IPS-NIHi11 (cell line): ENCODE measurements at places on chromosomes 4 and X.
A peak's percentile ranks its signal among the peaks of the same experiment; 100 is the strongest.

GRCh38 chr4:159065513-159066240 lies 37.2 kb upstream of the RAPGEF2 start:
- DNase-seq, result no peak

DNA sequence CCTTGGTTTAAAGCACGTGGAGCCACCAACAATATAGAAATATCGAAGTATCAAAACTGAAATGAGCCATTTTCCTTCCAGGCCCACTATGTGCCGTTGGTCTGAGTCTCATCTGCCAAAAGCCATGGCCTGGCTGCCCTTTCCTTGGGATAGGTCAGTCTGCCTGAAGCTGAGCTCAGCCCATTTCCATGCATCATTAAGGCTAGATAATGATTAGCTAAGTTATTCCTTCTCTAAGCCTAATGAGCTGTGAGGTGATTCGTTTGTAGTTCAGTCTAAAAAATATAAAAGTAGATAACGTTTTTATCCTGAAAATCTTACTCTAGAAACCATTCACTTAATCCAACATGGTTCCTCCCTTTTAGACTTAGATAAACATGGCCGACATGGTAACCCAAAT lies 936.2 kb upstream of the LCORL start:
- DNase-seq, result no peak

GRCh38 chrX:49199906-49200771 lies at the start of gene SYP:
TSS of gene SYP (minus strand) at chrX:49200193. CDS start at chrX:49200186, 7 bp downstream.
- DNase-seq, result peak; percentile 88

GRCh38 chr4:147730333-147730732 lies 1.6 kb upstream of the ARHGAP10 start:
- DNase-seq, result no peak

DNA sequence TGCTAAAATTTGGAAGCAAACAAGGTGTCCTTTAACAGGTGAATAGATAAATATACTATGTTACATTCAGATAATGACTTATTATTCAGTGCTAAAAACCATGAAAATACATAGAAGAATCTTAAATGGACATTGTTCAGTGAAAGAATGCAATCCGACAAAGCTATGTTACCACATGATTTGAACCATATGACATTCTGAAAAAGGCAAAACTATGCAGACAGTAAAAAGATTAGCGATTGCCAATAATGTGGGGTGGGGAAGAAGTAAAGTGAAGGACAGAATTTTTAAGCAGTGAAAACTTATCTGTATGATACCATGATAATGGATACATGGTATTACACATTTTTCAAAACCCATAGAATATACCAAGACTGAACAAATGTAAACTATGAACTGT lies 926.9 kb downstream of the FAT4 start:
- DNase-seq, result no peak

DNA sequence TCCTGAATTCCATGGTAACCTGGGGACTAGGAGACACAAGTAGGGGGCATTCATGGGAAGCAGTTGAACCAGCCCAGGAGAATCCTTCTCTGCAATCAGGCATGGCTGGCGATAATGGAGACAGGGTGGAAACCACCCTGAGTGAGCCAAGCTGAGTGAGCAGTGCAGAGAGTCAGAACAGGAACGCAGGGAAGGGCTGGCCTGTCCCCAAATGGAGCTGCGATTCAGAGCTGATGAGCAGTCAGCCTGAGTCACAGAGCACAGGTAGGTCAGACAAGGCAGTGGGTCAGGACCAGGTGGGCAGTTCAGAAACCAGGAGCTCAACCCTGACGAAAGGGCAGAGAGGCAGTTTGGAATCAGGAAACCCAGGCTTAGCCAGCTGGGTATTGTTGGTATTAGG lies 129.0 kb downstream of the BTC start:
- DNase-seq, result no peak

- DNase-seq, result no peak
Measured at GRCh38 chr4:102862747-102863146, 6.0 kb upstream of the CISD2 start.

- no peak for DNase-seq
Measured at GRCh38 chr4:152434011-152434410, 101.9 kb downstream of the FBXW7 start.

DNA sequence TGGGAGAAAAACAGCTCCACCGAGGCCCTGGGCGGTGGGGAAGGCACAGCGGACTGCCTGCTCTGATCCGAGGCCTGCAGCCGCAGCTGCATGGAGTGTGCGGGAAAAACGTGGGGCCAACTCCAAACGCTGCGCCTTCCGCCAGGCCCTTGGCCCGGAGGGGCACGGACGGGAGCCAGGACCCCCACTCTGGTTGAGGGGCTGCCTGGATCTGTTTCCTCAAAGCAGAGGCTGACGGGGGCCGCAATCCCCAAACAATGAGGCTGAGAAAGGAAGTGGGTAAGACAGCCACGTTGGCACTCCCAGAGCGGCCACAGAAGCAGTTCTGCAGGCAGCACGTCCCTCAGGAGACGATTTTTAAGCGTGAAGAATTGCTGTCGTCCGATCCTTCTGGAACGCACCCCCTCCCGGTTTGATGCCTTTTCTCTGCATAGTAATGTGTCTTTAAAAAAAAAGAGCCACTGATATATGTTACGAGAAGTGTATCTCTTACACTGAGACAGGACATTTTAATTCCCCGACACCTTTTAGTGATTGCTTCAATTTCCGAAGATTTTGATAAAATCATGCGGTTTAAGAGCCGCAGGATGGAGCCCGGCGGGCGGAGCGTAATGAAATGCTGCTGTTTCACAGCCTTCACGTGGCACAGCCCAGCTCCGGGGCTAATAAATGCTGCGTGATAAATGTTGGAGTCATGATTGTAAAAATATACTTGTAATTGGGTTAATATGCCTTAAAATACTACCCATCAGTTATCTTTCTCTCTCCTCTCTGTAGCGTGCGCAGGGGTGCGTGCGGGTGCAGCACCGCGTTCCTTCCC lies 85.7 kb downstream of the FAM53A start:
- DNase-seq, result peak; percentile 11

DNA sequence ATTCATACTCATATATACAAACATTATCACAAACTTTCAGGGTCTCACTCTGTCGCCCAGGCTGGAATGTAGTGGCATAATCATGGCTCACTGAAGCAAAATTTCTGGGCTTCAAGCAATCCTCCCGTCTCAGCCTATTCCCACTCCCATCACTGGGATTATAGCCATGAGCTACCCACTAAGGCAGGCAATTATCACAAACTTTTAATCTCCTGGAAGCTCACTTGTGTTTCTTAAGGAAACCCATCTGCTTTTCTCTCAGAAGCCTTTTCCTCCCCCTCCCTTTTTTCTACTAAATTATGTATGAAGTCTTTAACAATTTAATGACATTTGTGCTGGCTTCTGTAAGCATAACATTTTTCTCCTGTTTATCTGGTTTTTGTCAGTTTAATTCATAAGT lies 170.5 kb downstream of the AREG start:
- DNase-seq, result no peak

DNA sequence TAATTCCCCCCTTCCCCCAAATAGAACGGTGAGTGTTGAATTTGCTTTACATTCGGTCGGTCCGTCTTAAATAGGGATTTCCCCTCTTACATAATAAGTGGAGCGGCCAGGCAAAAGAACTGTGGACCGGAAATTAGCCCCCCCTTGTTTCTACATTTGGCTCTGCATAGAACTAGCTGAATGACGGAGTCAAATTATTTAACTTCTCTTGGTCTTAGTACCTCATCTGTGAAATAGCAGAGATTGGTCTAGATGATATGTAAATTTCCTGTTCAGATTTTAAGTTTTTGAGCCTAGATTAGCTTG lies 1.3 kb downstream of the SPATA18 start:
- peak; percentile 7 for DNase-seq

- no peak for DNase-seq
Measured at GRCh38 chr4:12118651-12119213, 690.0 kb upstream of the HS3ST1 start.

DNA sequence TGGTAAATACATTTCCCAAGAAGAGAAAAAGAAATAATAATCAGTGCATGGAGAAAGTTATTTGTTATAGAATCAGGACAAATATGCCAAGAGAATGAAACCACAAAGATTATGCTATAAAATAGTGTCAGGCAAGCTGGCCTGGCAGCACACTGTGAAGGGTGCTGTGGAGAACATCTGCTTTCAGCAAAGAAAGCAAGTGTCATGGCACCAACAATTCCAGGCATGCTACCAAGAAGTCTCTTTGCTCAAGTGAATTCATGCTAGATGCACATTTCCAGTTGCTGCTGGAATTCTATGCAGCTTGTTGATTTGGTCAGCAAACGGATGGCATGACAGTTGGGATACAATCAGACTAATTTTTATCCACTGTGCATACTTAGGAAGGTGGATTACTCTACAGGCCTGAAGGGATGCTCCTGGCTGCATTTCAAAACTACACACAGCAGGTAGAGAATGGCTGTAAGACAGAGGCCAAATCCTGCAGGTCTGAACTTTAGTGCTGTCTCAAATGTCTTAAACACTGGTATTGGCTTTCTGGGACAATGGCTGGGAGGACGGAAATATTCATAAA lies 154.6 kb upstream of the FAT1 start:
- DNase-seq, result no peak

GRCh38 chr4:89213382-89213701 lies 94.3 kb downstream of the GPRIN3 start:
- no peak for DNase-seq

DNA sequence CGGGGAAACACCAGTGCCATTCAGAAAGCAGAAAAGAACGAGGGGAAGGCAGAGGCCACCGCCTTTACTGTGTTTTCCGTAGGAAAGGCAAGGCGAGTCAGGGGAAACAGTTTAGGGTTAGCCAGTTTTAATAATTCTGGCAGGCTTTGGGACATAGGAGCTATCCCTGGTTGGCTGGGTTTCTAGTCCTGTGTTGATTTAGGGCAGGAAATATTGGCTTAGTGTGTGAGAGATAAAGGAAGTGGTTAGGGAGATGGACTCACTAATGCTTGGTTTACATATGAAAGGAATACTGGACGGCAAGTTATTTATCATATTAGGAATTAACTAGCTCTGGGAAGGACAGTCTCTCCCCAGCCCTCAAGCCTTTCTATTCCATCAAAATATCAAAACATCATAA lies 53.1 kb downstream of the SYNPO2 start:
- DNase-seq, result no peak

GRCh38 chr4:23737571-23737970 lies 152.3 kb downstream of the PPARGC1A start:
- no peak for DNase-seq

GRCh38 chr4:530017-530781 lies 31.2 kb downstream of the PIGG start:
- no peak for DNase-seq

DNA sequence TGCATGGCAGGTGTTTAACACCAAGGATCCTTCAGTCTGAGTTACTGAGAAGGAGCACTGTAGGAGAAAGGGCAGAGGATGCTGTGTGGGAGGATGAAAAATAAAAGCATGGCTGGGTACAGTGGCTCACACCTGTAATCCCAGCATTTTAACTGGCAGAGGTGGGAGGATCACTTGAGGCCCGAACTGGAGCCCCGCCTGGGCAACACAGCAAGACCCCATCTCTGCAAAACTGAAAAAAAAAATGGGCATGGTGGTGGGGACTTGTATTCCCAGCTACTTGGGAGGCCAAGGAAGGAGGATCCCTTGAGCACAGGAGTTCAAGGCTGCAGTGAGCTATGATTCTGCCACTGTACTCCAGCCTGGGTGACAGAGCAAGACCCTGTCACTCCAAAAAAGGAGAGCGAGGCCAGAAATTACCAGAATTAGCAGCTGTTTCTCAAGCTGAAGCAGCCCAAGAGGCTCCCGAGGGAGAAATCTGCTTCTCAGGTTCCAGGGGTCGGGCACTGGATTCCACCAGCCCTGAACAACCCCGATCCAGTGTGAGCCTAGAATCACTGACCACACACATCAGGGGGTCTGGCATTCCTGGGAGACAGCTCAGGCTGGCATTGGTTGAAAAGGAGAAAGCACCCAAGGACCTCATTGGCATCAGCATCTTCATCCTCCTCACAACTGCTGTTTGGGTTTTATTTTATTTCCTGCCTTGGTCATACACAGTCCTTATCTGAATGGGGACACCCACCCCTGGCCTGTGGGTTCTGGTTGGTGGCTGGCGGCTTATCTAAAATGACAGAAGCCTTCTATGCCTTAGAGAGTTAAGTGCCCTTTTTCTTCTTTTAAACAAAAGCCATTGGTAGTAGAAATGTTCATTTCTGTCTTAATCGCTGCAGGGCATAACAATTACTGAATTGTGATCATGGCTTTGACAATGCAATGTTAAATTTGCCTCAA lies 66.3 kb upstream of the TRIM2 start:
- no peak for DNase-seq

- no peak for DNase-seq
Measured at GRCh38 chr4:124432500-124432899, 280.0 kb downstream of the ANKRD50 start.

DNA sequence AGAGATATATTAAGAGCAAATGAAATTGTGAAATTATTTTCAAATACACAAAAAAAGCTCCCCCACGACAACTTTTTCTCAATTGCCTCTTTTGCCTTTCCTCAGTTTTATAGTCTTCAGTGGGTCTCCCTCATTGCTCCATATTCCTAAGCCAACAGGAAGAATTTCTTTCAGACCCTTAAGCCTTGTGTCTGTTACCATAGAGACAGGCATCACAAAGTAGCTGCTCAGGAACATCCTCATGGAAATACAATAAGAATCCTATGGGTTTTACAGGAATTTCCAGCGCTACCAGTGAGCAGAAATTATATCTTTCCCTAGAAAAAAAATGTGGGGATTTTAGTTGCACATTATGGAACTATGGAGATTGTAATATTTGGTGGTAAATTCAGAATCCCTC lies 121.9 kb upstream of the DMD start:
- no peak for DNase-seq

GRCh38 chr4:635851-636627 lies 10.7 kb downstream of the PDE6B start:
- peak; percentile 14 for DNase-seq

DNA sequence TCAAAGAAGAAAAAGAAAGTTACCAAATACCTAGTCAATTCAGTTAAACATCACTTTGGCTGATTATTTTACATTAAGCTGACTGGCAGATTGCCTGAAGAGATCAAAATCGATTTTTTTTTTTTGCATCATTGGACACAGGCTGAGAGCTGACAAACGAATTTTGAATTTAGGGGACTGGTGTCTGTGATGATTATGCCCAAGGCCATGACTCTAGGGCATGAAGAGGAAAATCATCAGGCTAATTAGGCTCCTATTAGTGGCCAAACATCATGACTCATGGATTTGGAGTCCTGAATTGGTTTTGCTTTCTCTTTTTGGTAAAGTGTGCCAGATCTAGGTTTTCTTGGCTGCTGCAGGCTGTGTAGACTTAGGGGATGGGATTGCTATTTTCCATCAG lies 829.3 kb upstream of the LCORL start:
- no peak for DNase-seq

GRCh38 chr4:173181848-173182247 lies 13.2 kb downstream of the GALNT7 start:
- DNase-seq, result no peak

- no peak for DNase-seq
Measured at GRCh38 chr4:180695851-180696250, 1547.4 kb upstream of the TENM3 start.

DNA sequence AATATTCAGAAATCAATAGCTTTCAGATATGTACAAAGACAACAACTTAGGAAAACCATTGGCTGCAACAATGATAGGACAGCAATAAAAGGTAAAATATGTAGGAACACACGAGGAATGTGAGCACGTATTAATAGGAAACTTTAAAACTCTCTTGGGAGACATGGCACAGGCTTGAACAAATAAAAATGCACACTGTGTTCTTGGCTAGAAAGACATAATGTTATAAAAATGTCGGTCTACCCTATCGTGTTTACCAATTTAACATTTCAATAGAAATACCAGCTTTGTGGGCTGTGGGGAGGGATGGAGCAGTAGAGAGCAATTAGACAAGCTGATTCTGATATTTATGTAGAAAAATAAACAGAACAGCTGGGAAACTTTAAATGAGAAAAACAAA lies 69.0 kb upstream of the FAM9B start:
- DNase-seq, result no peak
